Fibroblast of skin of left quadriceps (primary cell): ENCODE measurements at places on chromosomes 7 and 10.

GRCh38 chr10:48493083-48493871 is 111.6 kb downstream of the ARHGAP22 start:
- no peak for DNase-seq

DNA sequence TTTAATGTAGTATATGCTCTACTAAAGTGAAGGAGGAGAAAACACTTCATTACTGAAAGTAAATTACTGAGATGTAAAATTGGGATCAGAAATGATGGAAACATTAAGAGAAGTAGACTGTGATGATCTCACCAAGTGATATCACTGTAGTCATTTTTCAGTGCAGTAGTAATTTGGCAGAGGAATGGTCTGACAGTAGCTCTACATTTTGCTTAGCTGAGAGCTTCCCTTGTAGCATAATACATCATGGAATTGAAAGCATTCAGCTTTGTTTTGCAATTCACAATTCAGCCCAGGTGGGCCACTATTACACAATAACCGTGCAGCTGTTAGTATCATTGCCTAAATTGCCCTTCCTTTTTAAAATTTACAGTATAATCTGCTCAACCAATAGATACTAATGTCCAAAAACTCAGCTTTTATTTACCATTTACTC is 19.4 kb upstream of the CABCOCO1 start:
- DNase-seq: no peak

GRCh38 chr10:122148876-122149560 is 122.1 kb upstream of the BTBD16 start:
- DNase-seq: no peak

DNA sequence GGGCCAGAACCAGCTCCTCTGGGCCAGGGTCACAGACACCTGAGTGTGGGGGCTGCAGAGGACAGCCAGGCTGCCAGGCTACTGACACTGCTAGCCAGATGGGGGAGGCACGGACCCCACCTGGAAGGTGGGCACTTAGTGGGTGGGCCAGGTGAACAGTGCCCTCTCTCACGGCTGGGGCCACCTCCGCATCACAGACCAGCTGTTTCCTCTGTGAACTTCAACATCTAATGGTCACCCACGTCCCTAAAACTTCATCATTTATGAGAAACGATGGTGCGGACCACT is 80.4 kb downstream of the MKI67 start:
- DNase-seq: no peak
